ENCODE measurements at places on chromosomes 12 and 14.

DNA sequence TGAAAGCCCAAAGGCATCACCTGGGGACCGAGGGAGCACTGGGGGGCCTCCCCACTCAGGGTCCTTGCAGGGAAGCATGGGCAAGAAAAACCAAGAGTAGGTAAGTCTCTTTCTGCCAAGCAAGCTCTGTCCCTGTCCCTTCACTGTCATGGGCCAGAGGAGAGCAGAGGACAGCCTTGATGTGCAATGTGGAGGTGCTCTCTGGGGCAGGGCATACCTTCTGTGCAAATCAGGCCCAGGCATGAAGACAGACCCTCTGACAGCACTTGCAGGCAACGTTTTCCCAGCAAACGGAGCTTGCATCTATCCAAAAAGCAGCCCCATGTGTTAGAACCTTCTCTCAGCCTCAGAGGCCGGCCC lies 192.5 kb upstream of the PWP1 start:
- no peak for DNase-seq

- no peak for DNase-seq
These were observed 54.5 kb upstream of the HECTD1 start for GRCh38 chr14:31261859-31262731.

GRCh38 chr14:52349731-52350130 lies 35.6 kb downstream of the PTGER2 start:
- DNase-seq = no peak

DNA sequence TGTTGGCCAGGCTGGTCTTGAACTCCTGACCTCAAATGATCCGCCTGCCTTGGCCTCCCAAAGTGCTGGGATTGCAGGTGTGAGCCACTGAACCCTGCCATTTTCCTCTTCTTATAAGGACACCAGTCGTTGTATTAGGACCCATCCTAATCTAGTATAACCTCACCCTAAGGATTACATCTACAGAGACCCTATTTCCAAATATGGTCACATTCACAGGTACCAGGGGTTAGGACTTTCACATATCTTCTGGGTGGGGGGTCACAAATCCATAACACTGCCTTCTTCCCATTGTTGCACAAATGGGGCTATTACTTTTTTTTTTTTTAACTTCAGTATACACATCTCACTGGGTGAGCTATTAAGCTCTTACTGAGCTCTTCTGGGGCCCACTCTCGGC lies 38.6 kb downstream of the ARF6 start:
- no peak for DNase-seq

DNA sequence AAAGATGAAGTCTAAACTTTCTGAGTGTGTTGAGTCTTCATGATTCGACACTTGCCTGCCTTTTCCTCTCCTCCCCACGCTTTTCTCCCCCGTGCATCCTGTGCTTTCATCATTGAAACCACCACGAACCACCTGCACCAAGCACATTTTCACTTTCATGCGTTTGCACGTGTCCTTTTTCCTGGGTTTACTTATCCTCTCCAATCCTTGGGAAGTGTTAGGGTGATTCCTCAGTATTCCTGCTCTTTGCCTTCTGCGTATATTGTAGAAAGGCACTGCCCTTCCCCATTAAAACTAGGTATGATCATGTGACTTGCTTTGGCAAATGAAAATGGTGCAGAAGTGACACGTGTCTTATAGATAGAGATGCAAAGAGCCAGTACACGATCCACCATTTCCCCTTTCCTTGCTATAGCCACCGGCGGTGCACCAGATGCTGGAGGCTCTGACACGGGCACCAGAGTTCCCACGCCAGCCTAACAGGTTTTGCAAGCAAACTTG lies 106.6 kb downstream of the BRMS1L start:
- no peak for DNase-seq

DNA sequence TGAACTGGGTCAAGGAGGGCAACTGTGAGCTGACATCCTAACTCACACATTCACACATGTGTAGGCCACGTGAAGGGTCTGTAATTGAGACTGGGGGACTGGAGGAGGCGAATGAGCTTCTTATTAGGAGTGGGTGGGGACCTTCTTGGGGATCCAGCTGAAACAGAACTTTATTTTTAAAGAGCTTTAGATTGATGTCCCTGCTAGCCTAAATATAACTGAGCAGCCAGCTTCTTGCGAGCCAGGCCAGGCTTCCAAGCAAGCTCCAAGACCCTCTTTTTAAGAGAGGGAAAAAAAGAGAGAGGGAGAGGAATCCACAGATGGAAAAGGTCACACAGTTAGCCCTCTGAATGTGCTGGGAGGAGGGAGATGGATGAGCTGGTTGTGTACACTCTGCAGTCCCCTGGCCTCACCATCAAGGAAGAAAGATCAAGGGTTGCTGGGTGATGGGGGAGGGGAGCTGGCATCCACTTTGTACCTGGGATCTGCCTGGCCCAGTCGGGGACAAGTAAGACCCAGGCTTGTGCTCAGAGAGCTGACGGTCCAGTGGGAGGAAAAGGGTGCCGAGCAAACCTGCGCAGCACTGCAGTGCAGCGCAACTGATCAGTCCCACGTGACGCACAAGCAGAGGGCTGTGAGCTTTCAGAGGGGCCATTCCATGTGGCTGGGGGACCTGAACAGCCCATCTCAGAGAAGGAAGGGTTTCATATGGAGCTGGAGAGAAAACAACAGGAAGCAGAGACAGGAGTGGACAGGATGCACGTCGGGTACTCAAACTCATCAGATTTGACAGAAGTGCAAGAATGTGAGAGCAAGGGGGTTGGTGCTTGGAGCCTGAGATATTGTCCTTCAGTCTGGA lies 154.5 kb downstream of the ZFP36L1 start:
- no peak for DNase-seq

DNA sequence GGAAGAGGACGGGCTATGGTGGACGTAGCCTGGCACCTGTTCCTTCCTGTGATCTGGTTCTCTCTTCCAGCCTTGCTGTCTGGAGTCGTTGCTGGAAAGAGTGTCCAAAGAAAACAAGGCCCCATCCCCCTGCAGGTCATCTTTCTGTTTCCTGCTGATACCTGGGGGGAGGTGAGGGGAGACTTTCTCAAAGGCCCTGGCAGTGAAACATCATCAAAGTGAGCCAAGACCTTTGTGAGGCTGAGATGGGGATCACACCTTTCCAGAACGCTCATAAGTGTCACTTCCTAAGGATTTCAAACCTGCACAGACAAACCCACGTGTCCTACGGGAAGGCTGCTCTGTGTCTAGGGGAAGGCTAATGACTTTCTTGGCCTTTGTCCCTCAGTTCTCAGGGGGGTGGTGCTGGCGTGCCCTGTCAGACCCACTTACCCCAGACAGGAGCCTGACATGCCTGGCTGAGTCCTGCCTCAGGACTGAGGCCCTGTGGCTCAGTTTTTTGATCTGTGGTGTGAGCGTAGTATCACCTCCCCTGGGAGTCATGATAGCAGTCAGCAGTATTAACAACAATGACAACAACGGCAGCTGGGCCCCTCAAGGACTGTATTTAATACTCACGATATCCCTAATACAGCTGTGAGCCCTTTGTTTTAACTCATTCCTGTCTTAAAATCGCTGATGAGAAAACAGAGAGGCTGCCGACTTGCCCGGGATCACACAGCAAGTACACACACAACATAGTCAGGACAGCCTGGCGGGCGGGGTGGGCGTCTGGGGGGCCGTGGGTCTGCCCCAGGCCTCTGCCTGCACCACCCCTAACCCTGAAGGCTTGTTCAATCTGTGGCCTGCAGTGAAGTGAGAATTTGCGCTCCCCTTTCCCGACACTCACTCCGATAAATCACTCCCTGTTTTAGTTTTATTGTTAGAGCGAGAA lies 235.2 kb downstream of the SLC41A2 start:
- DNase-seq = no peak

DNA sequence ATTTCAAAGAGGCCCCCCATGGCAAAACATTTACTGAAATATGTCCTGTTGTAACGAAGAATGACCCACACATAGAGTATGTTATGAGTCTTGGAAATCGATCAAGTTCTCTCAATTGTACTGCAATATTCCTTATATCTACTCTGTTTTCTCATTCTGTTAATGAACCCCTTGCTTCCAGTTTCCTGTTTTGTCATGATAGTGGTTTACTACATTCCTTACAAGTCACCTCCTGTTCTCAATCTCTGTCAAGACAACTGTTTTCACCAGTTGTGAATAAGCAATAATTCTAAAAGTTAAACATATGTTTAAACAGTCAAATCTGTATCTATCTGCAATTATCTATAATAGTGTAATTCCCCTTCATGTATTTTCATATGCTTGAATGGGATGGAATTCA lies 16.4 kb upstream of the ARID2 start:
- DNase-seq = no peak

GRCh38 chr14:89160437-89160836 lies 256.6 kb downstream of the FOXN3 start:
- no peak for DNase-seq

DNA sequence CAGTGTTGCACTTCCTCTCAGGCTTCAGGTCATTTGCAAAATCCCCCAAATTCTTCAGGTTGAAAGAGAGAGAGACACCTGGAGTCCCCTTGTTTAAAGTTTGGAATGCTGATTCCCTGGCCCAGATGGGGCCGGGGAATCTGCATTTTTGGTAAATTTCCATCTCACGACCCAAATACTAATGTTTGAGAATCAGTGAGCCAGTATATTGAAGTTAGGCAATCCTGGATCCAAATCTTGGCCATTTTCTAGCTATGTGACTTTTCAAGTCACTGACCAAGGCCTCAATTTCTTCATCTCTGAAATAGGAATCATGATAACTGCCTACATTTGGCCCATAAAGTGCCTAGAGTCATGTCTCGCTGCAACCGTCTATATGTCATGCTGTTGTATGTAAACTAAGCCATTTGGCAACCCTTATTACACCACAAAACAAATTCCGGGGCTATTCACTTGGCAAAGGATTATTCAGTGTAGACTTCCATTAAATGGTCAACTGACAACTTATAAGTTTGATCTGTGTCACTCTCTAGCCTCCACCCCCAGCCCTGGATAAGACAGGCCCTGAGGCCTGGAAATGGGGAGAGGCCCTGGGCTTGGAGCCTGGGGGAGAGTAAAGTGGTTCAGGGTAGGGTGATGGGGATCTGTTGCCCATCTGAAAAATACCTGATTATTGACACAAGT lies 3.7 kb upstream of the ZFP36L1 start:
- DNase-seq = no peak

GRCh38 chr12:120962532-120963020 lies 15.8 kb upstream of the HNF1A start:
- DNase-seq = no peak

DNA sequence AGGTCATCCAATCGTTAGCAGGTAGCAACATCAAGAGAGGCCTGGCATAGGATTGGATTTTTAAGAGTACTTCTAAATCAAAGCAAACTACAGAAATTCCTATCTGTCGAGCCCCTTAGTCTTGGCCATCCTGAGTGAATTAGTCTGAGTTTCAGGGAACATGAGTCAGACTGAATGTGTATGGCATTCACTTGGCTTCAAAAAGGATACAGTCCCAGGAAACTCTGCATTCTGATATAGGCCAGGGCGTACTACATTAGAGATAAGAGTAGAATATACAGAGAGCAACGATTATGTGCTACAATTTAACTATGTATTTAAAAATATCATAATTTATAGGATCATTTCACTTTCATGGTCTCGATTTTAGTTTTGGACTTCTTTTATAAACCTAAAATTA lies 242.2 kb downstream of the SOX5 start:
- DNase-seq = no peak

- no peak for DNase-seq
These were observed 22.2 kb upstream of the TRPV4 start for GRCh38 chr12:109855377-109855776.

- no peak for DNase-seq
These were observed 86.1 kb upstream of the DYNC1H1 start for GRCh38 chr14:101878211-101878821.

DNA sequence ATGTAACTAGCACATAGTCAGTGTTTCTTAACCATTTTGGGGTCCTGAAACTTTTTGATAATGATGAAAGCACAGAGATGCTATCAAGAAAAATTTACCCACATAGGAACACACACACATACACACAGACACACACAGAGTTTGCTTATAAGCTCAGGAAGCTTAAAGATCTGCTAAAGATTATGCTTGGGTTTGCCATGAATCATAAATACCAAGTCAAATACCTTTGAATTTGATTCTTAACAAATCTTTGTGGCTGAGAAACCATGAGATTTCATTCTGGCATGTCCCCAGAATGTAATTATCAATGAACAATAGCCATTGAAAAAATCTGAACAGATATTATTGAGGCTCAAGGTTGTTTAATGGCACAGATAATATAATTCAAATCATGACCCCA lies 89.2 kb downstream of the NTS start:
- DNase-seq = no peak

- DNase-seq = no peak
These were observed 12.1 kb upstream of the LUM start for GRCh38 chr12:91123236-91123916.

DNA sequence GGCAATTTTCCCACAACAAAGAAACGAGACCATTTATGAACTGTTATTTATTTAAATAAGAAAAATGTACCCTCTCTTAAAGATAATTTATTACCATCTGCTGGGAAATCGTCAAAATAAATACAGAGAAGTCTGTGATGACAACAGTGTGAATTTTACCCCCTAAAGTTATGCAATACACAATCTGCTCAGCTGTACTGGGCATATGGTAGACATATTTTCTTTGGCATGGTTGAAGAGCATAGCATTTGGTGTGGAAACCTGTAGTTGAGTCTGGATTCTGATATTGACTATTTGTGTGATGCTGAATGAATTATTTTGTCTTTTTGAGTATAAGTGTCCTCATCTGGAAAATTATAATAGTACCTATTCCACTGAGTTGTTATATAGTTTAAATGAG lies 60.0 kb downstream of the CFAP54 start:
- DNase-seq = no peak

- peak; percentile 37 for DNase-seq
These were observed 28.8 kb downstream of the HOXC4 start for GRCh38 chr12:54082397-54082892.

DNA sequence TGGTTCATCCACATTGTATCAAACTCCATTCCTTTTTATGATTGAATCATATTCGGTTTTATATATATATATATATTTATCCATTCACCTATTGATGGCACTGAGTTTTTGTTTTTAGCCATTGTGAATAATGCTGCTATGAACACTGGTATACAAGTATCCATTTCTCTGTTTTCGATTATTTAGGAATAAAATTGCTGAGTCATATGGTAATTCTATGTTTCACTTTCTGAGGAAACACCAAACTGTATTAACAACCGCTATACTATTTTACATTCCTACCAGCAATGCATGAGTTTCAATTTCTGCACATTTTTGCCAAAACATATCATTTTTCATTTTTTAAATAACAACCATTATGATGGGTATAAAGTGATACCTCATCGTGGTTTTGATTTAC lies 104.7 kb downstream of the C12orf42 start:
- no peak for DNase-seq

All from mucosa of descending colon (tissue), 3 donors.